Suprapubic skin (tissue), 4 donors: ENCODE measurements at places on chromosomes 6 and 20.
A peak's percentile ranks its signal among the peaks of the same experiment; 100 is the strongest.

- no peak for DNase-seq
- H3K36me3 ChIP-seq, result no peaks in the 10 kb centered on the region
- H3K4me1 ChIP-seq, result no peaks in the 10 kb centered on the region
- no peaks in the 10 kb centered on the region for H3K27me3 ChIP-seq
- H3K27ac ChIP-seq, result no peak overlapping the region
Observed at GRCh38 chr6:116004841-116005815, 55.6 kb downstream of the FRK start.

DNA sequence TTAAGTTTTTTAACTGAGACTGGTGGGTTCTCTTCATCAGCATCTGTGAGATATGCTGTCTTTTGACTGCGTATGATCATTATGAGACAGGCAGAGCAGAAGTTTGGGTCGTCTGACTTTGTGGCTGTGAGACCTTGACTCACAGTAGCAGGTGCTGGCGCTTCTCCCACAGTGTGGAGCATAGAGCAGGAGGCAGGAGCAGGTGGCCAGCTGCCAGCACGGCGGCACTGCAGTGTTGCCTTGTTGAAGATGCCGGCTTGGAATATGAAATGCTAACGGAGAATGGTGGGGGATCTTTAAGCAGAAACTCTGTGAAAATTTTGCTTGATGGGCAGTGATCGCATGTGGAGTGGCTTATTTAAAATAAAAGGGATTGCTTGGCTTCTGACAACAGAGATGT, 105.0 kb downstream of the TIAM2 start:
- H3K36me3 ChIP-seq, result no peaks in the 10 kb centered on the region
- DNase-seq, result no peak
- no peak overlapping the region for H3K27ac ChIP-seq
- H3K27me3 ChIP-seq, result no peaks in the 10 kb centered on the region
- no peak overlapping the region for H3K4me3 ChIP-seq
- no peaks in the 10 kb centered on the region for H3K4me1 ChIP-seq

DNA sequence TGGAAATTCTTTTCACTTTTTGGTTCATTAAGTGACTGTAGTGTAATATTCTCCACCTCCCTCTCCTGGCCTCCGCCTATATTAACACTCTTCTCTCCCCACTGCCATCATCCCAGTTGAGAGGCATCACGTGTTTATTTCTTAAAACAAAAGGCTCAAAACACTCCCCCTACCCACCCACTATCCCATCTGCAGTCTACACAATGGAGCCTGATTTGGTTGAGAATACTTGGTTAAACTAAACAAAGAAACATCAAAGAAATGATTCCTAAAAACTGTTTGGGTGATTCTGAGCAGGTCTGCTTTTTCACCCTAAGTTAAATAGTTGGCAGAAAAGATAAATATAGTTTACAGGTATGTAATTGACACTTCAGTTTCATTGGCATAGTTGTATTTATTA, 5.9 kb downstream of the TFAP2B start:
- DNase-seq, result no peak
- H3K27ac ChIP-seq, result peak overlapping the region; percentile 89
- no peaks in the 10 kb centered on the region for H3K36me3 ChIP-seq
- peaks cover 41% of the 10 kb centered on the region for H3K4me1 ChIP-seq
- peaks cover 85% of the 10 kb centered on the region for H3K27me3 ChIP-seq
- H3K4me3 ChIP-seq, result peak overlapping the region; percentile 54

DNA sequence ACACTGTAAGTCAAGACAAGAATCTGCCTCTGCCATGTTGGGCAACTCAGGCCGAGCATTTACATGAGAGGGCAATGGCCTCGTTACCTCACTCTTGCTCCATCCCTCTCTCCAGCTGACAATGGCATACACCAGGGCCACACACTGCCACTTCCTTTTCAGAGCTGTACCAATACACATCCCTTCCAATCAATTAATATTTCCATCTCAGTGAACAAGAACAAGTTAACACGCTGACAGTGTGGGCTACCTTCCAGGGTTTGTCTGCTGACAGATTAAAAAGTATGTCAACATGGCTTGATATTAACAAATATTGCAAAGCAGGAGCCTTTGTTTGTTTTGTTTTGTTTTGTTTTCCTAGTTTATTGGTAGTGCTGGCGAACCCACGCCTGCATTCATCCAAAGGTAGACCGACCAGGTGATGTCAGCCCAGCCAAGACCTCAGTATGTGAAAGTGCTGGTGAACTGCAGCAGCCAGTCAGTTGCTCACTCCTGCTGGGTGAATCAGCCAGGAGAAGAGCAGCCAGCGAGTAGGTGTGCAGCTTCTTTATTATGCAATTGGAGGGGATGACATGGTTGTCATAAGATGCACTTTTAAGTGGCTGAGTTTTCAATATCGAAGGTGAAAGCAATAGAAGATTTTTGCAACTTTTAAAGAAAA, 487.3 kb upstream of the JARID2 start:
- H3K4me3 ChIP-seq, result no peak overlapping the region
- H3K36me3 ChIP-seq, result no peaks in the 10 kb centered on the region
- H3K4me1 ChIP-seq, result peaks cover 6% of the 10 kb centered on the region
- no peak for DNase-seq

DNA sequence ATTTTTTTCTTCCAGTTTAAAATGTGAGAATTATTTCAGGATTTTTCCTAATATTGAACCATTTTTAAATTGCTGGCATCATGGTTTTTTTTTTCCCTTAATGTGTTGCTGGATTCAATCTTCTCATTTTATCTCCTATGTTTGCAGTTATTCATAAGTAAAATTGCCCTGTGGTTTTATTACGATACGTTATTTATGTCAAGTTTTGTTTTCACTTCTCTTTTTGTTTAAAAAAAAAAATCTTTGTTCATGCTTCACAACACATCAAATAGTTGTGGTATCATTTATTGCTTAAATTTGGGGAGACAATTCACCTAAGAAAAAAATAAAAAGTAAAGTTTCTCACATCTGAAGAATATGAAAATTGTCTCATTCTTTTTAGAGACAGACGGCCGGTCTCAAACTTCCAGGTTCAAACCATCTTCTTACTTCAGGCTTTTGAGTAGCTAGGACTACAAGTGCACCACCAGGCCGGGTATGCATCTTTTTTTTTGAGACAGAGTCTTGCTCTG, 239.3 kb upstream of the ID4 start:
- no peak overlapping the region for H3K4me3 ChIP-seq
- no peak overlapping the region for H3K27ac ChIP-seq
- no peak for DNase-seq
- no peaks in the 10 kb centered on the region for H3K4me1 ChIP-seq
- H3K36me3 ChIP-seq, result no peaks in the 10 kb centered on the region

- no peak overlapping the region for H3K27ac ChIP-seq
- no peaks in the 10 kb centered on the region for H3K36me3 ChIP-seq
- no peaks in the 10 kb centered on the region for H3K27me3 ChIP-seq
- H3K4me3 ChIP-seq, result no peak overlapping the region
Observed at GRCh38 chr6:164477101-164477500, 832.3 kb downstream of the C6orf118 start.

GRCh38 chr6:80457439-80457933, 351.0 kb downstream of the BCKDHB start:
- no peak overlapping the region for H3K27ac ChIP-seq
- peaks cover 35% of the 10 kb centered on the region for H3K4me1 ChIP-seq
- H3K4me3 ChIP-seq, result no peak overlapping the region
- H3K27me3 ChIP-seq, result no peaks in the 10 kb centered on the region

DNA sequence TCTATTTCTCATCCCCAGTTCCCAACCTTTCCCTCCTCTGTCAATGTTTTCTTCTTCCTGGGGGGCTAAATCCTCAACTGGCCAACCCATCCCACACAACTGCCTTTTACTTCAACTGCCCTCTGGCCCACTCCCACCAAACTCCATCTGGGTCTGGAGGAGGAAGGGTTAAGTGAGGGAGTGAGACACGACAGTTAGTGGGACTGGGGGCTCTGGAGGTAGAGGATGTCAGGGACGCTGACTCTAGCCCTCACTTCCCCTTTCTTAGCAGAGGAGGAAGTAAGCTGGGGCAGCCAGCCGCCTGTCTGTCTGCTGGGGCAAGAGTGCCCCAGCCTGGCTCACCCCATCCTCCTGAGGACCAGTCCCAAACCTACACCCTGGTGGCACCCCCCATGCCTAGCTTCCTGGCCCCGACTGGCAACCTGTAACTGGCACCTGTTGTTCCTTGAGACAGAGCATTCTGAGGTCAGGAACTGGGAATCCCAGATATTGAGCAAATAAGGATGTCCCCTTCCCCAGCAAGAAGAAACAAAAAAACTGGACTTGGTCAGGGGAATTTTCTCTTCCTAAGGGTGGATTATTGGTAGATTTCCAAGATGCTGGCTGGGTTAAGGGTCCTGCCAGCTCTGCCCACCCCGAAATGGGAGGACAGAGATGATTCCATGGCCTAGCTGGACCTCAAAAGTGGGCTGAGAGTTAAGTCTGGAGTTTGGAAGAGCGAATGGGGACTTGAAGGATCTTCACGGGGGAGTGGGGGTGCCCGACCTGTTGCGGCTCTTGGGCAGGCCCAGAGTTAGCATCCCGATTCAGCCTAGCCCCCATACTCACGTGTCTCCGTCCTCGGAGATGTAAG, 971 bp downstream of the NFKBIE start:
- peaks cover 31% of the 10 kb centered on the region for H3K4me1 ChIP-seq
- H3K27ac ChIP-seq, result peak overlapping the region; percentile 72
- H3K4me3 ChIP-seq, result peak overlapping the region; percentile 62
- peaks cover 8% of the 10 kb centered on the region for H3K36me3 ChIP-seq
- no peaks in the 10 kb centered on the region for H3K27me3 ChIP-seq

GRCh38 chr6:79694156-79694555, 63.0 kb downstream of the SH3BGRL2 start:
- no peaks in the 10 kb centered on the region for H3K36me3 ChIP-seq
- no peak overlapping the region for H3K4me3 ChIP-seq
- no peak for DNase-seq

DNA sequence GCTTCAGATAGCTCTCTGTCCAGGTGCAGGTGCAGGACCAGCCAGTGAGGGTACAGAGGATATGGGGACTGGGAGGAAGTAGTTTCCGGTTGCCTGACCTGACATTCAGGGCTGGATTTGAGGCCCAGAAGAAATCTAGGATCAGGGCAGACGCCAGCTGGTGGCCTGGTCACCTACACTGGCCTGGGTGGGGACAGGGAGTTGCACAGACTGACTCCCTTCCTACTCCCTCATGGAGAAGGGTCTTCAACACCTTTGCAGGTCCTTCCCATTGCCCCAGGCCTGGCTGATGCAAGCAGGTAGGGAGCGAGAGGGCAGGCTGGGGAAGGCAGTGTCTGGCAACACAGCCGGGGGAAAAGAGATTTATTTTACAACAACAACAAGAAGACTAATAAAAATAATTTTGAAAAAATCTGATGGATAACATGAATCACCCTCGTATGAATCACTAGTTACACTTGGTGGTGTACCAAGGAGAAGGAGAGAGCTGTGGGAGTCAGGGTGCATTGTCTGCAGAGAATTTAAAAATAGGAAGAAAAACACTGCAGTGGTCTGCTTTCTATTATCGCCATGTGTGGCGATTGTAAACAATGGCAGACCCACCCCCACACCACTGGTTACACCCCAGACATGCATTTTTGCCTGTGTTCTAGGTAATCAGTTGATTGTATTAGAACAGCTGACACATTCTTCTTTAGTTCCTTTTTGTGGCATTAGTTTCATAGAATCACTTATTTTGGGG, 62.3 kb upstream of the SNX9 start:
- no peak for DNase-seq
- no peaks in the 10 kb centered on the region for H3K36me3 ChIP-seq
- H3K27me3 ChIP-seq, result no peaks in the 10 kb centered on the region
- peaks cover 62% of the 10 kb centered on the region for H3K4me1 ChIP-seq
- H3K27ac ChIP-seq, result peak overlapping the region; percentile 67

DNA sequence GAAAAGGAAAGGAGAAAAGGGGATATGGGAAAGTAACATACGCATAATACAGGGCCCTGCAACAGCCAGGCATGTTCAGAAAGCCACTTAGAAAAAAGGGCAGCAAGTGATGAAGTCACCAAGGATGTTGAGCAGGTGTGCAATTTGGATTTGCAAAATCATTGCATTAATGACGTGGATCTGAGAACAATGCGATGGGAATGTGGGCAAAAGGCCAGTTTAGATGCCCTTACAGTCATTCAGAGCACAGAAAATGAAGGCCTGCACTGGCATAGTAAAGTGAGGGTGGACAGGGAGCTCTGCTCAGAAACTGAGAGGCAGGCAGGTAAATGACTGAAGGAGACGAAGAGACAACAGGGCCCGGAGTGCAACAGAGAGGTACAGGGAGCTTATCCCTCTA, 123.7 kb upstream of the NHSL1 start:
- no peaks in the 10 kb centered on the region for H3K4me1 ChIP-seq
- H3K36me3 ChIP-seq, result no peaks in the 10 kb centered on the region
- H3K27ac ChIP-seq, result no peak overlapping the region
- DNase-seq, result no peak
- H3K27me3 ChIP-seq, result no peaks in the 10 kb centered on the region
- H3K4me3 ChIP-seq, result no peak overlapping the region

DNA sequence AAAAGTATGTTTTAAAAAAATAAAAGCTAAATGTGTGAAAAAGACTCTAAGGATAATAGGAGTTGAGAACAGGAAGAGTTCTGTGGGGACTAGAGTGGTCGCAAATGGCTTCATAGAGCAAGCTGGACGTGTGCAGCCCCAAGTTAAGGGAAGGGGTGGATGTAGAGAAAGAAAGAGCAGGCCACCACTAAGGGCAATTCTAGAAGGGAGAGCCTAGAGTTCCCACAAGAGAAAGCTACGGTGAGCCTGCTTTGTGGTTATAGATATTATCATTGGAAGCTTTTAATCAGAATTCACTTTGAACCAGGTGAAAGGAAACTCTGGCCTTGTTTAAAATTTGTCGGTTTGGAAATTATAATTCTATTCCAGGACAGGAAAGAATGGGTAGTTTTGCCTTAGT, 101.6 kb downstream of the HIVEP2 start:
- DNase-seq, result no peak

GRCh38 chr20:18984238-18985200, 170.9 kb downstream of the SCP2D1 start:
- H3K4me1 ChIP-seq, result peaks cover 4% of the 10 kb centered on the region
- H3K27me3 ChIP-seq, result no peaks in the 10 kb centered on the region
- no peak overlapping the region for H3K27ac ChIP-seq
- no peak for DNase-seq
- no peak overlapping the region for H3K4me3 ChIP-seq

DNA sequence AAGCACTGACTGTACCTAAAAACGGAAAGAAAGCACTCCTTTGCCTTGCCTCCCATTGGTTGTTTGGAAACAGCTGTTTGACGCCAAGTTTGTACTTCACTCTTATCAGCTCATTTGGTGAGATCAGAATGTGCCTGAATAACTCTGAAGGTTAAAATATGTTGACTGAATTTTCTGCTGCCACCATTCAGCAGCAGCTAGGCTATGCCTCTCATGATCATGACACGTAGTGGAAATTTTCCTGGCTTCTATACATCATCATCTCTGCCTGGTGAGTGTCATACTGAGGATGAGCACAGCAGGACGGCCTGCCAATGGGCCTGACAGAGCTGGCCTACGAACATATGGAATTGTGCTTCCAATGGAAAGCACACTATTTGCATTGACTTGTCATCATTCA, 704.9 kb upstream of the CITED2 start:
- no peaks in the 10 kb centered on the region for H3K36me3 ChIP-seq
- H3K4me1 ChIP-seq, result peaks cover 26% of the 10 kb centered on the region
- H3K4me3 ChIP-seq, result no peak overlapping the region
- H3K27me3 ChIP-seq, result no peaks in the 10 kb centered on the region
- no peak overlapping the region for H3K27ac ChIP-seq

DNA sequence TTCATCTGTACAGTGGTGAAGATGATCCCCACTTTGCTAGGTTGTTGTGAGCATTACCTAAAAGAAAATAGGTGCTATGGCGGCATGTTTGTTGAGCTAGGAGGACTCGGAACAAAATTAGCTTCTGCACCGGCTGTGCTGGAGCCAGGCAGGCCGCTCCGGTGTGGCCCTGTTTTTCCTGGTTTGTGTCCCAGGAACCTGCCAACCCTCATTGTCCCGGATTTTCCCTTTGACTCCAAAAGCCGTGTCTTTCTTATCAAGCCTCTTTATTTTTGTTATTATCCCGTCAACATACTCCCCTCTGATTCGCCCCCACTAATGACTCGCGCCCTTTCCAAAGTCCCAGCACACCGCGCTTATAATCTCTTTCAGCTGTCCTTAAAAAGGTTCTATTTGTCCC, 117.0 kb downstream of the MYLK4 start:
- peak overlapping the region; percentile 63 for H3K4me3 ChIP-seq
- H3K4me1 ChIP-seq, result peaks cover 17% of the 10 kb centered on the region
